ENCODE measurements at places on chromosomes 5 and 9. TPM values are rescaled to one million over a fixed set of nuclear protein-coding genes. Genes with fewer than 3 reads are reported as not detected.
A peak's percentile ranks its signal among the peaks of the same experiment; 100 is the strongest.

- no peak for DNase-seq
Measured at GRCh38 chr5:157989296-157989695, 130.4 kb upstream of the CLINT1 start.

Gene SLC25A48
- 1.6 TPM for total RNA-seq

- DNase-seq, result no peak
Measured at GRCh38 chr5:154311362-154311761, 120.8 kb downstream of the GALNT10 start.

DNA sequence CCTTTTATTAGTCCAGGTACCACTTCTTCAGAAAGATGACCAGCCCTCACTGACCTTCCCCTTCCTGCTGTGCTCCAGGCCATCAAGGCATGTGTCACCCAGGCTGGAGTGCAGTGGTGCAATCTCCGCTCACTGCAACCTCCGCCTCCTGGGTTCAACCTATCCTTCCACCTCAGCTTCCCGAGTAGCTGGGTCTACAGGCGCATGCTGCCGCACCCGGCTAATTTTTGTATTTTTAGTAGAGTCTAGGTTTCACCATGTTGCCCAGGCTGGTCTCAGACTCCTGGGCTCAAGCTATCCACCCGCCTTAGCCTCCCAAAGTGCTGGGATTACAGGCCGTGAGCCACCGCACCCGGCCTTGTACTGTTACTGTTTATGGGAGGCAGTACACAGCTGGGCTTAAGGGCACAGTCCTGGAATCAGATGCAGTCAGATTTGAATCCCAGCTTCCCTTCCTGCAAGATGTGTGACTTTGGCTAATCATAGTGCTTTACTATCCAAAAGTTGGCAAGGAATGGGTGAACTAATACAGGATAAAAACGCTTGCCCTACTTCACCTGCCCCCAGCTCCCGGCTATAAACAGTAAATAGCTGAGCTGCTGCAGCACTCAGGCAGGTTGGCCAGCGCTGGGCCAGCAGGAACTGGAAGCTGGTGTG, 483 bp upstream of the EIF4EBP3 start:
- peak; percentile 28 for DNase-seq

DNA sequence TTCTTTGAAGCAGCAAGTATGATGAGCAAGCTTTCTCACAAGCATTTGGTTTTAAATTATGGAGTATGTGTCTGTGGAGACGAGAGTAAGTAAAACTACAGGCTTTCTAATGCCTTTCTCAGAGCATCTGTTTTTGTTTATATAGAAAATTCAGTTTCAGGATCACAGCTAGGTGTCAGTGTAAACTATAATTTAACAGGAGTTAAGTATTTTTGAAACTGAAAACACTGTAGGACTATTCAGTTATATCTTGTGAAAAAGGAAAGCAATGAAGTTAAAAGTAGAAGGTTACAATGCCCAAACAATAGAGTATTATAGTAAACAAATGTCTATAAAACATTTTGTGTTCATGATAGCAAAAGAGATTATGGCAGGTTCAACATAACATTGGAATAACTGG, 88.6 kb downstream of the JAK2 start:
- DNase-seq, result no peak

Gene HACD4
- total RNA-seq, result not detected

DNA sequence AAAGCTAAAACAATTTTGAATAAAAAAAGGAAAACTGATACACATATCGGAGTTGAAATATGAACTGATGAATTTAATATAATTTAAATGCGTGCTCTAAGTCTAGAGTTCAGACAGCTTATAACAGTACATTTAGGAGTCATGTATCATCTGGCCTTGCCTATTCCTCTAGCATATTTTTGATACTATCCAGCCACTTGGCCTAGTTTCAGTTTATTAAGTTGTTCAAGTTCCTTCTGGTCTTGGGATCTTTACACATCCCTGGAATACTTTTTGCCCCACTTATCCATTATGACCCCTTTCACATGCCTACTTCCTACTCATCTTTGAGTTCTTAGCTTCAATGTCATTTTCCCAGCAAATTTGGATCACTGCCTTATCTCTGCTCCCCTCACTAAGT, 192.4 kb upstream of the EFNA5 start:
- no peak for DNase-seq

DNA sequence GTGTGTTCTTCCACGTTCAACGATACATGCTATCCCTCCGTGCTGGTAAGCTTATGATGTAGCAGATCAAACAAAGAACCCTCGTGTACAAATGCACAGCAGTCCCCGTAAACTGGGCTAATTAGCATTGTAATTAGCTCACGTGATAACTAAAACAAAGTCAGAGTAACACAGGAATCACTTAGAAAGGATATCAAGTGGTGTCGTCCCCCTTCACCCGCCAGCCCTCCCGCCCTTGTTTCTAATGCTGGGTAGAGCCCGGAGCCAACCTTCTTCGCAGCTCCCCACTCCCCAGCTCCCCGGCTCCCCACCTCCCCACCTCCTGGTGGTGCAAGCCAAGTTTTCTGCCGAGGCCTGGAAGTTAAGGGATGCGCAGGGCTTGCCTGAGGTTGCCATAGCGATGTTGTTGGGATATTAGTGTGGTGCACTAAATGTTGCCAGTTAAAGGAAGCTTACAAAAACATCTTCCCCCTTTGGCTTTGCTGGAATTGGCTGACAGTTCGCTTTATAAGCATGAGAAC, 357.9 kb upstream of the CCNH start:
- no peak for DNase-seq

DNA sequence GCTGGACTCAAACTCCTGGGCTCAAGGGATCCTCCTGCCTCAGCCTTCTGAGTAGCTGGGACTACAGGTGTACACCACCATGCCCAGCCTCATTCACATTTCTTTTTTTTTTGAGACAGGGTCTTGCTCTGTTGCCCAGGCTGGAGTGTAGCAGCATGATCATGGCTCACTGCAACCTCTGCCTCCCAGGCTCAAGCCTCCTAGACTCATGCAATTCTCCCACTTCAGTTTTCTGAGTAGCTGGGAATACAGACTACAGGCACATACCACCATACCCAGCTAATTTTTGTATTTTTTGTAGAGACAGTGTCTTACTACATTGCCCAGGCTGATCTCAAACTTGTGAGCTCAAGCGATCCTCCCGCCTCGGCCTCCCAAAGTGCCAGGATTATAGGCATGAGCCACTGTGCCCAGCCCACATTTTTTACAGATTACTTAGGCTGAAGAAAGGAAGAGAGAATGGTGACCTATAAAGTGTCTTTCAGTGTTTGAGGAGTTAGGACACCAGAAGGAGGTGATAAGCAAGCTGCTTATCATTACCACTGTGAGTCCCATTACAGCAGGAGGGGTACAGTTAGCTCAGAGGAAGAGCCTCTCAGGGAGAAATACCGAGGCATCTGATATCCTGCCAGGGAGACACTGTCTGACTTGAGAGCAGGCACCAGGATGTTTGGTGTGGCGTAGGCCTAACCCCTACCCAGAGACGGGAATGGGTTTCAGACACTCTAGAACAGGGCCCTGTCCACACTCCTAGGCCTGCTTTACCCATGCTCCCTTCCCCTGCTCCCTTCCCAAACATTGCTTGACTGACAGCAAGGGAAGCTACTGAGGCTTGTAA, 9.7 kb downstream of the FAXDC2 start:
- no peak for DNase-seq

GRCh38 chr5:100950985-100951384, 47.9 kb upstream of the ST8SIA4 start:
- no peak for DNase-seq

Gene TBCA
- total RNA-seq, result 330 TPM

Gene TLX3
- not detected for total RNA-seq

DNA sequence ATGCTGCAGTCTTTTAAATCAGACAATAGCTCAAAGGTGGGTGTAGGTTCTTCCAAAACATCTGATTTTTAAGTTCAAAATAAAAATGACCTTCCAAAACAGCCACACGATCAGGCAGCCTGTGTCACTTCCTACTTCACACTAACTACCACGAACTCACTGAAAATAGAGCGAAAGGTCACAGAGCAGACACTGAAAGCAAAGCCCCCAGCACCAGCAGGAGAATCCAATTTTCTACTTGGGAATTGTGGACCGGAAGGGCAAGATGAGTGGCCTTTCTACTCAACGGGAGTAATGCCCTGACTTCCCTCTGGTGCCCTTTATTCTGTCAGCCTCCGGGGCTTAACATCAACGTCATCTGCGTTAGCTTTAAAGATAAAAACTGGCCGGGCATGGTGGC, 107.8 kb upstream of the FAM120A start:
- DNase-seq, result no peak

DNA sequence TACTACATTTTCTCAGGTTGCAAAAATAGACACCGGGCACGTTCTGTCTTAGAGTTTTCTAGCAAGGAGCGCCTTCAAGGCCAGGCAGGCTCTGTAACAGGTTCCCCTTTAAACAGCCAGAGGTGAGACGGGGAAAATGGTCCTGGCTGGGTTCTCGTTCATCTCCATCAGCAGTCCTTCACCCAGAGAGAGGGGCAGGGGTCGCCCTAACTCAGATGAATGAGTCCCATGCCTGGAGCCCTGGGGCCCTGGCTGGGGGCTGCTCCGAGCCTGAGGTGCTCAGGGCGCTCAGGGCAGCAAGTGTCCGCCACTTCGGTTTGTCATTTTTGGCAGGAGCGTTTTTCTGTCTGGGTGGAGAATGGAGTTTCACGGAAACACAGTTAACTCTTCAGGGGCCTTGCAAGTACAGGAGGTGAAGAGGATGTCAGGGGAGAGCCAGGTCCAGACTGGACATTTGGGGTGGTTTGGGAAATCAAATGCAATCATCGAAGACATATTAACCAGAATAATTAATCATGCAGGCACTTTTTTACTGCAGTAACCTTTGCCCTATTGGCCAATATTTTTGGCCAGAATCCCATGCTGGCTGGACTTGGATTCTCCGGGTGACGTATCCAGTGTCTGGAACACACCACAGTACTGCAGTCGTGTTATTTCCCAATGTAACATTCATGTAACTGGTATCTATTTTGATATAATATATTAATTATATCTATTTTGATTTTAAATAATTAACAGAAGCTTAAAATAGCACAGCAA, 2.9 kb downstream of the NTNG2 start:
- DNase-seq, result no peak

Gene PCDHB13
- total RNA-seq, result 0.12 TPM

Gene TAF11L10
- total RNA-seq, result not detected

Gene CHD1
- total RNA-seq, result 52.5 TPM

GRCh38 chr5:2910401-2911175, 159.1 kb upstream of the IRX2 start:
- DNase-seq, result no peak

Gene ARL14EPL
- not detected for total RNA-seq

GRCh38 chr9:121886759-121887485, 206.2 kb downstream of the TTLL11 start:
- DNase-seq, result no peak

DNA sequence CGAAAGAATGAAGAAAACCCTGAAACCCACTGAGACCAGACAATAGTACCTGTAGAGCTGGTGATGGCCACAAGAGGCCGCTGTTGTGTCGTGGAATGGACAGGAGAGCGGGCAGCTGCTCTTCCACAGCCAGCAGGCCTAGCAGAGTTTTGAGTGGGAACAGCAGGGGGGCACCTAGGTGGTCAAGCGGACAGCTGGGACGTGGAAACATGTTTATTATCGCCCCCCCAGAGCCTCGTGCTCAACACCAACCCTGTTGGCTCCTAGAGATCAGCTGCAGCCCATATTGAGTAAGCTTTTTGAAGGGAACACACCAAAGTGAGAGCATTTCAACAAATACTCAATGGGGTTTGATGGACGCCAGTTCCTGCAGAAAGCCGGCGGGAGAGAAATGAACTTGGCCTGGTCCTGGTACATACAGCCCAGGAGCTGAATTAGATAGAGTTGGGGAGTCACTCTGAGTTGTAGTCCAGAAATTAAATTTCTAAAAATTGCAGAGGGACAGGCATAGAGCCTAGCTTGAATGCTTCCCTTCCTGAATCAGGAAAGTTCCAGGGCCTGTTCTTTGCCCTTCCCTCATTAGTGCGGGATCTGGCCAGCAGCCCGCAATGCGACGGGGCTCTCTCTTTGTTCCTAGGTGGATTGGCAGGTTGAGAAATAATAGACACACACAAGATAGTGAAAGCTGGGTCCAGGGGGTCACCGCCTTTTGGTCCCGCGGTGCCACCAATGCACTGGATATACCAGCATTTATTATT, 33.8 kb downstream of the MFAP3 start:
- DNase-seq, result peak; percentile 72

Gene PPIP5K2
- 48.1 TPM for total RNA-seq

DNA sequence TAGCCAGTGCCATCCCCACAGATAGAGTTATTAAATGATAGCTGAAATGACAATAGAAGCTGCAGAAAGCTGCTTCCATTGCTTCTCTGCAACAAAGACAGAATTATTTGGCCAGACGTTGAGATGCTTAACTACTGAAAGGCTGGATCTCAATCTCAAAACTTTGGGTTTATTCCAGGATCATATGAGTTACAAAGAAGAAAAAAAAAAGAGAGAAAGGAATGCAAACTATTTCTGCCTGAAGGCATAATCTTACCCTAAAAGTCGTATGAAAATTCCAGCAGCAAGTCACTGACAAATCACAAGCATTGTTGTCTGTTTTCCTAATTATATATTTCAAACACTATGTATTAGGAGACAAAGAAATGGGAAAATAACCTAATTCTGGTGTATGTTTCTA, 12.8 kb upstream of the TYRP1 start:
- DNase-seq, result no peak

GRCh38 chr5:7759257-7759871, 91.6 kb downstream of the CFAP90 start:
- DNase-seq, result no peak

GRCh38 chr9:133349965-133350616, 2.1 kb downstream of the RPL7A start:
- no peak for DNase-seq

DNA sequence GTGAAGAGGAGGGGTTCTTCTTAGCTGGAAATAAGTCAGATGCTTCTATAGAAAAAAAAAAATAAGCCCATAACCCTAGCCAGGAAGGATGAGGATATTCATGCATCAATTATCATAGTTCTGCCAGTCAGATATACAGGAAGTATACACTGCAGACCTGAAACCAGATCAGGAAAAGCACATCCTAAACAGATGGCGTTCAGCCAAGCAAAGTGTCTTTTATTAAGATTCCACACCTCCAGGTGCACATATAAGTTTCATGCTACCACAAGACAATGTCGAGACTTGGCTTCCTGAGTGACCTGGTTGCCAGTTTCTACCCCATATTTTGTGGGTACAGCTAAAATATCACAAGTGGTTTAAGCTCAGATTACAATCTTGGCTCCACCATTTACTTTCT, 108.3 kb downstream of the CETN3 start:
- no peak for DNase-seq

GRCh38 chr5:139443831-139444453, 4.6 kb upstream of the DNAJC18 start:
- no peak for DNase-seq

DNA sequence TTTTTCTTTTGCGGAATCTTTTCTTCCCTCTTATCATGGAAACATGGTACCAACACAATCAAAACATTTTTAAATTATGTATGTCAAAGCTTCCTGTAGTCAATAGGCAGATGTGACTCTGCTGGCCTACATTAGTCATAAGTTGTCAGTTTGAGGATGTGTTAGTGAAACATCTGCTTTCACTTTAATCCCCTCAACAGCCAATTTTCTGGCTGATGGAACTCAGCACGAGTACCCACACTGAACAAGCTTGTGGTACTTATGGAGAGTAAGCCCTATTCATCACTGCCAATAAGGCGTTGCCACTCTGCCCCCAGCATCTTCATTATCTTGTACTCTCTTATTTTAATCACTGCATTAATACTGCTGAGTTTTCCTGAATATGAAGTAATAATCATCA, 1034.4 kb downstream of the CDH9 start:
- DNase-seq, result no peak

Gene ARID3C
- total RNA-seq, result not detected

Gene PFN3
- not detected for total RNA-seq

All from Caco-2 (cell line).